IPS DF 6.9 (cell line): ENCODE measurements at places on chromosomes 6 and 20.
A peak's percentile ranks its signal among the peaks of the same experiment; 100 is the strongest.

DNA sequence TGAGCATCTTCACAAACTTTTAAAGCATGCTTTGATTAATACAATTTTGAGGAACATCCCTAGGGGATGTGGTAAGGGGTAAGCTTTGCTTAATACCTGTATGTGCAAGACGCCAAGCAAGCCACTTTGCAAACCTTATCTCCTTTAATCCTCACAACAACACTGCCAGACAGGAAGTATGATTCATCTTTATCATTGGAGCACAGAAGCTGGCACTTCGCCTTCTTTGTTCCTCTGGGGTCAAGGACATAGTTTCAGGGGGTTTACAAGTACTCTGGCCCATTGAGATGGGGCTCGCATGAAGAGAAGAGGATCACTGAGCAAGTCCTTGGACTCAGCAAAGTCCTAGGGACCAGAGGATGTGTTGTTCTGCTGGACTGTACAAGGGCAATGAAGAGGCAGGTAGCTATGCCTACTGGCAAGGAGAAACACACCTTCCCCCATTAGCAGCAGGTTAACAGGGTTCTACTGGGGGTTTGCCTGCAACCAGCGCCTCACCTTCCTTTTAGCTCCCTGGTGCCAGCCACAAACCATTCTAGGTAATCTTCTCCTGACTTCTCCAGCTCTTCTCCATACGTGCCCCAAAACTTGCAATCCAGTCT is 8.8 kb downstream of the TMEM244 start:
- DNase-seq: no peak

DNA sequence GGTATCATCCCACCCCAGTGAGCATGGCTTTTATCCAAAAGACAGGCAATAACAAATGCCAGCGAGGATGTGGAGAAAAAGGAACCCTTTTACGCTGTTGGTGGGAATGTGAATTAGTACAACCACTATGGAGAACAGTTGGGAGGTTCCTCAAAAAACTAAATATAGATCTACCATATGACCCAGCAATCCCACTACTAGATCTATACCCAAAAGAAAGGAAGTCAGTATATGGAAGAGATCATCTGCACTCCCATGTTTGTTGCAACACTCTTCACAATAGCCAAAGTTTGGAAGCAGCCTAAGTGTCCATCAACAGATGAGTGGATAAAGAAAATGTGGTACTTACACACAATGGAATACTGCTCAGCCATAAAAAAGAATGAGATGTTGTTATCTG is 5.9 kb upstream of the KIAA1755 start:
- no peak for DNase-seq

DNA sequence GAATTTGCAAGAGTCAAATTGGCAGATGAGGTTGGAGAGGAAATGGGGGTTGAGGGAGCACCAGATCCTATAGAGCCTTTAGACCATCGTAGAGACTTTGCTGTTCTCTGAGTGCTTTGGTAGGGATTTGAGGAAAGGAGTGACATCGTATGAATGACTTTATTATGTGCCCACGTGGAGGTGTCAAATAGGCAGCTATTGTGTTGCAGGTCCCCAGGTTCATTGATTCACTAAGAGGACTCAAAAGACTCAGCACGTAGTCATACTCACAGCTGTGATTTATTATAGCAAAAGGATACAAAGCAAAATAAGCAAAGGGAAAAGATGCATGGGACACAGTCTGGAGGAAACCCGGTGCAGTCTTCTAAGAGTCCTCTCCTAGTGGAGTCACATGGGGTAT is 2.2 kb downstream of the MTRES1 start:
- no peak for DNase-seq

GRCh38 chr6:15023448-15023847 is 222.4 kb upstream of the JARID2 start:
- no peak for DNase-seq

- DNase-seq: no peak
Measured at GRCh38 chr20:46963758-46964617, 69.3 kb downstream of the EYA2 start.

- DNase-seq: no peak
Measured at GRCh38 chr20:1816384-1817381, 78.5 kb upstream of the SIRPA start.

DNA sequence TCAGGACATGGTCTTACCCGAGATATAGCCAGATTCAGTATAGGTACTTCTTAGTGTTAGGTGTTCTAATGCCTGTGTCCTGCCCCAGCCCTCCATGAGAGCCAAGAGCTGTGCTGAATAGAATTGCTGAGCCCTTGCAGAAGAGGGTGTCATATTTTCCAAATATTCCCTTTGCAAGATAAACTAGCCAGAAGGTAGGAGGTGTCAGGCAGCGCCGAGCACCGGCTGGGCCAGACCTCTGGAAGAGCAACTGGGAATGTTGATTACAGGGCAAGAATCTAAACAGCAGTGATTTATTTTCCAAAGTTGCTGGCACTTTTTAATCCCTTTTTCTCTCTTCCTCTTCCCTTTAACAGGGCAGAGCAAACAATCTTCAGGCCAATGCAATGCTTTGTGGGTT is 37.1 kb upstream of the EZR start:
- DNase-seq: no peak

GRCh38 chr6:117776441-117776840 is 101.2 kb downstream of the NUS1 start:
- no peak for DNase-seq

- DNase-seq: peak; percentile 11
Measured at GRCh38 chr20:43102394-43102793, 87.3 kb downstream of the PTPRT start.

GRCh38 chr6:132234356-132234755 is 166.9 kb downstream of the MOXD1 start:
- DNase-seq: no peak

- DNase-seq: peak; percentile 55
Measured at GRCh38 chr20:2387180-2387577, 6.5 kb downstream of the TGM6 start.

DNA sequence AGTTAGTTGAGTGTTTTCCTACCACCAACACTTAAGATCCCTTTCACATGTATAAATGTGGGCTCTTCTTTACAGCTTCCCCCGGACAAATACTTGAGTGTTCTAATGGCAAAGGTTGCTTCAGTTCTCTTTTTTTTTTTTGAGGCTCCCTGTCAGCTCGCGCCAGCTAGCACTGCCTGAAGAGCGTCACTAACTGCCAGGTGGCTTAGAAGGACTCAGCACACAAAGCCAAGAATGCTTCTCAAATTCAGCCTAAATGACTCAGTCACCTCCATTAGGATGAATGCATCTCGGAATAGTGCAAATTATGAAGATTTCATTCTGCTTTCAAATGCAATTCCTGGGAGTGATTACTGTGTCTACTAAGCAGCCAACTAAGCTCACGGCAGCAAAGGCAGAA is 150.7 kb upstream of the BTBD3 start:
- no peak for DNase-seq

GRCh38 chr6:90288404-90288803 is 8.2 kb downstream of the BACH2 start:
- DNase-seq: no peak

DNA sequence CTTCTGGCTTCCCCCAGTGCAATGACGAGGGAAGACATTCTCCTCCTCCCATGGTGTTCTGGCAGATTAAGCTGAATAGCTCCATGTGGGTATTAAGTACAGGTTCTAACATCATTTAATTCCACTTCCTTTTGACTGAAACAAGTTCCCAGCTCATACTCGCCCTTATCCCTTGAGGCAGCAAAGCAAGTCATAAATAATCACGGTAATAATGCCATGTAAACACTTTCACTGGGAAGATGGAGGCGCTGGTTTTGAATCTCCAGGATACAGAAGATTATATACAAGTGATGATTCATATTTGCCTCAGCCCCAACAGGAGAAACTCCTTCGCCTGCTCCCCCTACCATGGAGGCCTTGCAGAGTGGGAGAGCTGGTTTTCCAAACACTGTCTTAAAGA is 141.3 kb downstream of the PXDC1 start:
- no peak for DNase-seq

GRCh38 chr6:498795-499231 is 107.3 kb downstream of the IRF4 start:
- no peak for DNase-seq
